ENCODE measurements at places on chromosomes 2 and 18.
A peak's percentile ranks its signal among the peaks of the same experiment; 100 is the strongest.

- DNase-seq = no peak
Observed at GRCh38 chr2:181684454-181685149, 4.3 kb upstream of the NEUROD1 start.

GRCh38 chr2:226797989-226798421 lies 1.6 kb downstream of the IRS1 start:
- no peak for DNase-seq

- no peak for DNase-seq
Observed at GRCh38 chr18:76431437-76432273, 63.4 kb downstream of the ZNF516 start.

DNA sequence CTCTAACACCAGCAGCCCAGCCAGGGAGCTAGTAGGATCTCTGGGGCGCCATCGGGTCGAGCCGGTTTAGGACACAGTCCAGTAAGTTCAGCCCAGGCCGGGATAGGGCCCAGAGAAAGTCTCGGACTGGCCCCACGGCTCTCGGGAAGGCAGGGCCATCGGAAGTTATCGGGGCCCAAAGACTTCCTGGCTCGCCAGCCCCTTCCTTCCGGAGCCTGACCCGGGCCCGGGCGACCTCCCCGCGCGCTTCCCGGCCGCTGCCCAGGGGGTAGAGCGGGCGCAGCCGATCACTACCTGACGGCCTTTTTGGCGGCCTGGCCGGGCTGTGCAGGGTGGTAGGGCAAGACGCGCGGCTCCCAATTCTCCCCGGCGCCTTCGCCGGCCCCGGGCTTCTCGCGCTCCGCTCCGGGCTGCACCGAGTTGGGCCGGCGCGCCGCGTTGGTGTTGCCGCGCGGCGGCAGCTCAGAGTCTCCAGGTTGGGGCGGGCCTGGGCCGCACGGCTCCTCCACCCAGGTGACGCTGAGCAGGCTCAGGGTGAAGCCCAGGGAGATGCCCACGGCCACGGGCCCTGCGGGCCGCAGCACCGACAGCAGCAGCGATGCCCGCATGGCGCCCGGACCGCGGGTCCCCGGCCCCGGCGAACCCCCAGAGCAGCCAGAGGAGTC lies 546 bp downstream of the CHPF start:
- DNase-seq = peak; percentile 33

Data from fibroblast of skin of back (primary cell).